Stimulated activated naive B cell treated with anti-CD40 and anti-IgM and Interleukin-4, amounts not matched to agents 10 μg/mL and 1 μg/mL and 100 μg/mL, for 72 hours (primary cell): ENCODE measurements at places on chromosomes 7 and 10.

DNA sequence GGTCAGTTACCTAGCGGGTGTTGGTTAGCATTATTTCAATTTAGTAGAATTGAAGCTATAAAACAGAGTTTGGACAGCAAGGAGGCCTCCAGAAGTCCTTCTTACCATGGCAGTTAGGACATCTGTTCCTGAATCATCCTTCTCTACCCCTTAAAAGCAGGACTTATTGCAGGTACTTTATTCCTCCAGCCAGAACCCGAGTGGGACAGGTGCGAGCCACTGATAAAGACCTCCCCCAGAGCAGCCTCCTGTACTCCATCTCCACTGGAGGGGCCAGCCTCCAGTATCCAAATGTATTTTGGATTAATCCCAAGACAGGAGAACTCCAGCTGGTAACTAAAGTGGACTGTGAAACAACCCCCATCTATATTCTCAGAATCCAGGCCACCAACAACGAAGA lies 54.6 kb downstream of the CDHR3 start:
- H3K27me3 ChIP-seq, result no peaks in the 10 kb centered on the region
- H3K27ac ChIP-seq, result no peak overlapping the region
- H3K4me1 ChIP-seq, result peaks cover 45% of the 10 kb centered on the region
- no peak for DNase-seq

DNA sequence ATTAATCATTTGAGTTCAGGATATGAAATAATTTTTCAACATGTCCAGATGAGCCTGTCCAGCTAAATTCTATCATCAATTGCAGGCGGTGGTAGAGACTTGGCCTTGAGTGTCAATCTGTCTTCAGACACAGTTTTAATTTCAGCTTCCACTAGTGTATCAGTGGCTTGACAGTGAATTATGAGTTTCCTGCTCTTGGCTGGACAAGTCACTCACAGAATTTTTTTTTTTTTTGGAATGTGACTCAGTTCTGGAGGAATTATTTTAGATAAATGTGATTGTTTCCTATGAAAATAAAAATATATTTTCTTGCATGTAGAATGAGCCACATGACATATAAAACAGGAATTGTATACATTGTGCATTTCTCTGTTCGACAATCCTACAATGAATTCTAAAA lies 319.9 kb upstream of the AKR1E2 start:
- no peak overlapping the region for H3K27ac ChIP-seq
- H3K4me3 ChIP-seq, result no peak overlapping the region
- no peak for DNase-seq
- H3K27me3 ChIP-seq, result peaks cover 18% of the 10 kb centered on the region
- peaks cover 1% of the 10 kb centered on the region for H3K4me1 ChIP-seq

DNA sequence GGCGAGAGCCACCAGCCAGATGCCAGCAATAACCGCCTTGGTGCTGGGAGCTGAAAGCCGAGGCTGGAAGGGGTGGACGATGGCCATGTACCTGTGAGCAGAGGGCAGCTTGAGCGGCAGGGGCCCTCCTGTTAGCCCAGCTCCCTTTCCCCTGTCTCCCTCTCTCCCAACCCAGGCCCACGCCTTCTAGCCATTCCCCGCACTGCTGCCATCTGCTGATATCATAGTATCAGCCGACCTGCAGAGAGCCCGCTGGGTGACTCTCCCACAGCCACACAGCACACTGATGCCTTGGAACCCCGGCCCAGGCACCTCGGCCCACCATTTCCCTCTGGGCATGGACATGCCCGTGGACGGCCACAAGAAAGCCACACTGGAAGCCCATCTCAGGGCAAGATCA lies 1.7 kb downstream of the TACR2 start:
- no peak for DNase-seq
- H3K27ac ChIP-seq, result no peak overlapping the region
- no peak overlapping the region for H3K4me3 ChIP-seq
- peaks cover 18% of the 10 kb centered on the region for H3K27me3 ChIP-seq

DNA sequence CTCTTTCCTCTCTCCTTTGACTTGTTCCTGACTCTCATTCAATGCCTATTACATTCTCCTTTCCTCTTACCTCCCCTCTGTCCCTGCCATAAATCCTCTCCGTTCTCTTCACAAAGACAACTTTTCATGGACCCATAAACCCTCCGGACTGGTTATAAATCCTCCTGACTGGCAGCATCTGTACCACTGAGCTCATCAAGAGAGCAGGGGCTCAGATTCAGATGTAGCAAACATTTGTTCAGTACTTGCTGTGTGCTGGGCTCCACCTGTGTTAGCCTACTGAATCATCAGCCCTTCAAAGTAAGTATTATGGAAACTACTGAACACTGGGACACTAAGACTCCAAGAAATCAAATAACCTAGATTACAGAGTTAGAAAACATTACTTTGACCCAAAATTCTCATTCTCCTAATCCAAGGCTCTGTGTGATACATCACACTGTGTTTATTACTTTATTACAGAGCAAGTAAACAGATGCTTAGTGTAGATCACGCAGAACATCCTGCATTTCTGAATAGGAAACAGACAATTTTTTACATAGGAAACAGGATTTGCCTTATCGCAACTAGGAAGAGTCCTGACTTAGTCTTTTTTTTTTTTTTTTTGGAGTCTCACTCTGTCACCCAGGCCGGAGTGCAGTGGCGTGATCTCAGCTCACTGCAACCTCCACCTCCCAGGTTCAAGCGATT lies 108.6 kb upstream of the PDE1C start:
- no peaks in the 10 kb centered on the region for H3K27me3 ChIP-seq
- H3K4me1 ChIP-seq, result no peaks in the 10 kb centered on the region
- H3K36me3 ChIP-seq, result no peaks in the 10 kb centered on the region
- no peak overlapping the region for H3K27ac ChIP-seq

DNA sequence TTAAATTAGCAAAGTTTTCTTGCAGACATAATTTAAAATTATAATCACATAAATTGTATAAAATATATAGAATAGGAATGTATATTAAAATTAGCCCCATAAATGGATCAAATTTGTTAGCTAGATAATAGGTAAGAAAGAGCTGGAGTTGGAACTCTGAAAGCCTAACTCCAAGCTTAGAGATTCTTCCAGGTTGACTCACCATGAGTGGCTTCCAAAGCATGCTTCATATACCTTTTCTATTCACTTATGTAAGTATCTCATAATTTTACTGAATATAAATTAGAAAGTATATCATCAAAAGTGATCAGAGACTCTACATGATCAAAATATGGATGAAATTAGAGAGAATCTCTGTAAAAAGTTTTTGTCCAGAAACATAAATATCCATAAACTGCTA lies 320.7 kb upstream of the MAGI2 start:
- no peaks in the 10 kb centered on the region for H3K27me3 ChIP-seq
- DNase-seq, result no peak
- no peak overlapping the region for H3K4me3 ChIP-seq

DNA sequence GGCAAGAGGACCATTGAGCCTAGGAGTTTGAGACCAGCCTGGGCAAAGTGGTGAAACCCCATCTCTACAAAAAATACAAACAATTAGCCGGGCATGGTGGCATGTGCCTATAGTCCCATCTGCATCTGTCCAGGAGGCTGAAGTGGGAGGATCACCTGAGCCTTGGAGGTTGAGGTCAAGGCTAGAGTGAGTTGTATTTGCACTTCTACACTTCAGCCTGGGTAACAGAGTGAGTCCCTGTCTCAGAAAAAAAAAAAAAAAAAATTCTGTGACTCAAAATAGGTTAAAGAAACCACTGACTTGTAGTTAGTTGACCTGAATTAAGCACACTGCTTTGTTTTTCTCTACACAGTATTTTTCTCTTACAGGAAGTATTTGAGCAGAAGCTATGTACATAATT lies 74.4 kb downstream of the METTL2B start:
- H3K27me3 ChIP-seq, result no peaks in the 10 kb centered on the region
- H3K4me1 ChIP-seq, result peaks cover 11% of the 10 kb centered on the region
- no peak overlapping the region for H3K4me3 ChIP-seq
- H3K27ac ChIP-seq, result no peak overlapping the region
- DNase-seq, result no peak

DNA sequence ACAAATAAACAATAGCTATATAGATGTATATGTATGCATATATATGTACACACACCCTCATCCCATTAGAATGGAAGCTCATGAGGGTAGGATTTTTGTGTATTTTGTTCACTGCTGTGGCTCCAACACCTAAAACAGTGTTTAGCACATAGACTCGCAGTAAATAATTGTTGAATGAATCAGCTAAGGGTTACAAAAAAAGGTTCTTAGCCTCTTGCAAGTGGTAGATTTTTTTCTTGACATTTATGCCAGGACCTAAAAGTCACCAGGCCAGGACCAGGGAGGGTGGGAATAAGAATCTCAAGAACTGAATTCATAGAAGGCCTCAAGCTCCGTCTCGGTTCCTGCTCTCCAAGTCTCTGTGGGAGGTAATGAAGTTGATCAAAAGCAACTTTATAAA lies 82.5 kb upstream of the CAPZA2 start:
- H3K27me3 ChIP-seq, result peaks cover 5% of the 10 kb centered on the region
- peaks cover 7% of the 10 kb centered on the region for H3K4me1 ChIP-seq
- no peak for DNase-seq
- H3K36me3 ChIP-seq, result no peaks in the 10 kb centered on the region

DNA sequence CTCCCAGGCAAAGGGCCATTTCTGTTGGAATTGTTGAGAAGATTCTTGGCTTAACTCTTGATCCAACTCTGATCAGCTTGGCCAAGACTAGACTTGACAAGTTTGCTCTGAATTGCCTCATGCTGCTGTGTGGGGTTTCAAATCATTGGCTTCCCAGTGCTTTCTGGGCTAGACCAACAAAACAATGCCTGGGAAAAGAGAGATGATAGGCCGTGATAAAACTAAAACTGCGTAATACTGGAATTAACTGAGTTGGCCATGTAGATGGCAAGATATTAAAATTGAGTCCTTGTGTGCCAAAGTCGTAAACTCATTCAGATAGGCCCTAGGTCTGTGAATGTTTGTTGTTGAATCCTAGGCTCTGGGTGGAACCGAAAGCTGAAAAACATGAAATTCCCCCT lies 222.6 kb downstream of the MGMT start:
- H3K4me3 ChIP-seq, result no peak overlapping the region
- DNase-seq, result no peak
- H3K27ac ChIP-seq, result no peak overlapping the region

GRCh38 chr10:132030898-132031463 lies 34.8 kb upstream of the JAKMIP3 start:
- H3K4me3 ChIP-seq, result no peak overlapping the region
- H3K27ac ChIP-seq, result no peak overlapping the region
- peaks cover 56% of the 10 kb centered on the region for H3K27me3 ChIP-seq
- H3K36me3 ChIP-seq, result no peaks in the 10 kb centered on the region
- peaks cover 1% of the 10 kb centered on the region for H3K4me1 ChIP-seq

DNA sequence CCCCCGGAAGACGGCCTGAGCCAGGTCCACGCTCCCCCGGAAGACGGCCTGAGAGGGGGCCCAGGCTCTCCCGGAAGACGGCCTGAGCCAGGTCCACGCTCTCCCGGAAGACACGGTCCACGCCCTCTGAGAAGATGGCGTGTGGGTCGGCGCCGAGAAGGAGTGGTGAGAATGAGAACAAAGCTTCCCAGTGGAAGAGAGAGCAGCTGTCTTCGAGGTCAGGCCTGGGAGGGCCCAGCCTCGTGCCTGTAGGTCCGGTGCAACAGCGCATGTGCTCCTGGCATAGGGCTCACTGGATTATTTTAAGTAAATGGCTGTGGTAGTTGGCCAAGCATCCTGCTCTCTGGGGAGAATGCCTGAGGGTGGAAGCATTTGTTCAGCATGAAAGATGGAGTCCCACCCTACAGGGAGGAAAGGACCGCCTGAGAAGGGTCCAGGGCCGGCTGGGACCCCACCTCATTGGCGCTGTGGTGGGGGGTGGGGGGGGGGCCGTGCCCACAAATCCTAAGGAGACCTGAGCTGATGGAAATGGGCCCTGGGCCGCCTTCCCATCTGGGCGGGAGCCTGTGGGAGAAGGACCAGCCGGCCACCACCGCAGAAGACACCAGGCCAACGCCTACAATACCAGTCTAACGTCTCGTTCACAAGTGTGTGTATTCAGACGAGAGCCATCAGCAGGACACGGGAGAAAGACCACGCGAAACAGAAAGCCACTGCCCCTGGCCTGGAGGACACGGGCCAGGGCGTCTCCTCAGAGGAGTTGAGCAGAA lies 210.0 kb downstream of the WDR37 start:
- no peaks in the 10 kb centered on the region for H3K4me1 ChIP-seq
- DNase-seq, result no peak
- H3K36me3 ChIP-seq, result no peaks in the 10 kb centered on the region
- H3K27me3 ChIP-seq, result peaks cover 7% of the 10 kb centered on the region

GRCh38 chr7:110870926-110871325 lies 220.0 kb upstream of the LRRN3 start:
- no peak overlapping the region for H3K4me3 ChIP-seq
- no peaks in the 10 kb centered on the region for H3K27me3 ChIP-seq
- no peak for DNase-seq
- no peak overlapping the region for H3K27ac ChIP-seq
- H3K4me1 ChIP-seq, result no peaks in the 10 kb centered on the region

DNA sequence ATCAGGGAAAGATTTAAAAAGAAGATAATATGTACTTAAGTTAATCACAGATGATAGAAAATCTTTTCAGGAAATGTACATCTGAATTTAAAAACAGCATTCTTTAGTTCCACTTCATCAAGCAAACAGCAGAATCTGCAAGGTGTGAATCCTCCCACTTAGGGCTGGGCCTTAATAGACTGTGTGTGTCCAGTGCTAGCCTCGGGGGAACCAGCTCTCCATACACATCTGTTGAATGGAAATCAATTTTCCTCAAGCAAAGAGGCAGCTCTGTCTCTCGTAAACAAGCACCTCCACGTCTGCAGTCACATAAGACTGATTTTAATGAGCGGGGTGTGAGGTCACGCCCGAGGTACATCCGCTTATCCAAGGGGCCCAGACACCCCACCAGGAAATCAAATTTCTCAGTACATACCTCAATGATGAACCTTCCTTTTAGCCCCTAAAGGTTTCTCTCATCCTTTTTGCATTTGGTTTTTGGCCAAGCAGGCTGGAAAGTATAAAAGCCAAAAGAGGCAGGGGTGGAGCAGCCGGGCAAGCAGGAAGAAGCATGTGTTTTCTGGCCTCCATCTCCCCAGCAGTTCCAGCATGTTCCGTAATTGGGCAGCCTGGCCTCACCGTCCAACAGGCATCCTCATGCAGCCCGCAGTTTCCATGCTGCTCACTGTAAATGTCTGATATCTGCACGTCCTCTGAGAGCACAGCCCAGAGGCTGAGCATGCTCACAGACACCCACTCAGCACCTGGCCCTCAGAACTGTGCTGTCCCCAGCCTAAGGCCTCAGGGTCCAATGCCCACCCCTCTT lies 131.3 kb downstream of the GLI3 start:
- peaks cover 7% of the 10 kb centered on the region for H3K27me3 ChIP-seq
- no peak overlapping the region for H3K27ac ChIP-seq
- no peaks in the 10 kb centered on the region for H3K4me1 ChIP-seq
- no peak for DNase-seq
- no peak overlapping the region for H3K4me3 ChIP-seq

GRCh38 chr10:101686133-101686925 lies 8.6 kb downstream of the FBXW4 start:
- H3K27ac ChIP-seq, result no peak overlapping the region
- H3K27me3 ChIP-seq, result no peaks in the 10 kb centered on the region
- no peak overlapping the region for H3K4me3 ChIP-seq

GRCh38 chr7:101172854-101173751 lies 7.0 kb downstream of the NAT16 start:
- H3K27me3 ChIP-seq, result peaks cover 92% of the 10 kb centered on the region
- H3K4me3 ChIP-seq, result peak overlapping the region; percentile 58
- peaks cover 65% of the 10 kb centered on the region for H3K4me1 ChIP-seq
- DNase-seq, result no peak

- H3K27me3 ChIP-seq, result no peaks in the 10 kb centered on the region
- DNase-seq, result no peak
- H3K36me3 ChIP-seq, result no peaks in the 10 kb centered on the region
- no peaks in the 10 kb centered on the region for H3K4me1 ChIP-seq
- H3K4me3 ChIP-seq, result no peak overlapping the region
These were observed 209.1 kb upstream of the ZNF722 start for GRCh38 chr7:63789378-63790176.
